ENCODE measurements at places on chromosomes 2 and 18.
A peak's percentile ranks its signal among the peaks of the same experiment; 100 is the strongest.

GRCh38 chr2:149422337-149422990 lies 92.1 kb downstream of the LYPD6 start:
- no peak for DNase-seq

DNA sequence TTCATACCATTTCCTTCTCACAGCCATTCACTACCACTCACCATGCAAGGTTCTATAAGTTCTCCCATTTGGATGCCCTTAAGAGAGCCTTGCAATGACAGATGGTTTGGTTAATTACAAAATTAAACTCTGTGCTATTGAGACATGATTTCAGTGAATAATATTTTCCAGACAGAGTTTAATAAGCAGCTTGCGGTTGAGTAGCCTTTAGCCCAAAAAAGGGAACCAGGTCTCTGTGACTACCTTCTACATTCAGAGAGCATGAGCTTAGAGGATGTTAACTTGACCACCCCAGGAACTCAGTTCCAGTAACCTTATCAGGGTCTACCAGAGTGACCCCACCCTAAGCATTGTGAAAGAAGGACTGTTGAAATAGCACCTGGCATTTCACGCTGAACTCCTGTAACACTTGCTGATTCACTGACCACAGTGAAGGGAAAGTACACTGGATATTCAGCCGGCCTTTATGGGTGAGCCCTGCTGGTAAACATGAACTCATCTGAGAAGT lies 1173.1 kb upstream of the ZEB2 start:
- no peak for DNase-seq

GRCh38 chr2:241818943-241819270 lies 9.9 kb downstream of the NEU4 start:
- DNase-seq: no peak

DNA sequence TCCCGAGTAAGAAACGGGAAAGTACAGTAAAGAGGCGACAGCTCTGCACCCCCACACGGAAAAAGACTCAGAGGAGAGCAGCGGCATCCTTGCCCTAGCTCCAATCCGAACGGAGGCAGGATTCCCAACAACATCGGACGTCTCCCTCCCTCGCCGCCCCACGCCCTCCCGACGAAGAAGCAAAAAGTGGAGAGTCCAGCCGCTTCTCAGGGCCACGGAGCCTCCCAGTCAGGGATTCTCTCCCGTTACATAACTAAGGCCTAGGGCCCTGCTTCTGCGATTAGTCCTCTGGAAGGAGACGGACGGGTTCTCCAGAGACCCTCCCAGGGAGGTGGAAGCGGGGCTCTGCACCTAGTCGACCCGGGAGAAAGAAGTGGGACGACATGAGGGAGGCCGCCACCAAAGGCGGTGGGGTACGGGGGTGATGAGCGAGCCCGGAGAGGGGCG lies 587 bp downstream of the SUMO1 start:
- DNase-seq: no peak

DNA sequence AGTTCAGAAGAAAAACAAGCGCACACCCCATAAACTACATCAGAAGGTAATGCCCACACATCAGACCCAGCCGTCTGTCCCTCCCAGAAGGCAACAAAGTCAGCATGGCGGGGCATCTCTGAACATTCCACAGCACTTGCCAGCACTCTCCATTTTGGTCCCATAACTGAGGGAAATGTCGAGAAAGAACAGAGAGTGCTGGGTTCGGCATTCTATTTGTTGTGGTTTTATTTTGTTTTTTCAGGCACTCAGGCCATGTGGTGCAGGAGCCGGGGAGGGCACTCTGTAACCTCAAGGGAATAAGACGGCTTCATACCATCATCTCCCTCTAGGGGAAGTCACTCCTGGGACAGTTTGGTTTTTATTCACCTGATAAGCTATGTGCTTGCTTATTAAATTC lies 156.0 kb downstream of the SEPTIN10 start:
- no peak for DNase-seq

DNA sequence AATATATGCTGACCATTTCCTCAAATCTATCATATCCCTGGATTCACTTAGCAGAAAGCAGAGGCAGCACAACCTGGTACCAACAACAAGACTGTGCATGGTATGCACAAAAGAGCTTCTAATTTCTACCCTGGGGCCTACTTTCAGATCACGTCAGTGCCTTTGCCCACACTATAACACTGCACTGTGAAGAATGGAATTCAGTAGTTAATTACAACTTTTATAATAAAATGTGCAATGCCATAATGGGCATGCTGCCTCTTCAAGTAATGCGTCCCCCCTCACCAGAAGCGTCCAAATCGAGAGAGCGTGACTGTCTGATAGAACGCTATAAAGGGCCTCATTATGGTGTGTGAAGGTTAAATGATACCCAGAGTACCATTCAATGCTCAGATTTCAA lies 328.1 kb upstream of the PKDCC start:
- no peak for DNase-seq

DNA sequence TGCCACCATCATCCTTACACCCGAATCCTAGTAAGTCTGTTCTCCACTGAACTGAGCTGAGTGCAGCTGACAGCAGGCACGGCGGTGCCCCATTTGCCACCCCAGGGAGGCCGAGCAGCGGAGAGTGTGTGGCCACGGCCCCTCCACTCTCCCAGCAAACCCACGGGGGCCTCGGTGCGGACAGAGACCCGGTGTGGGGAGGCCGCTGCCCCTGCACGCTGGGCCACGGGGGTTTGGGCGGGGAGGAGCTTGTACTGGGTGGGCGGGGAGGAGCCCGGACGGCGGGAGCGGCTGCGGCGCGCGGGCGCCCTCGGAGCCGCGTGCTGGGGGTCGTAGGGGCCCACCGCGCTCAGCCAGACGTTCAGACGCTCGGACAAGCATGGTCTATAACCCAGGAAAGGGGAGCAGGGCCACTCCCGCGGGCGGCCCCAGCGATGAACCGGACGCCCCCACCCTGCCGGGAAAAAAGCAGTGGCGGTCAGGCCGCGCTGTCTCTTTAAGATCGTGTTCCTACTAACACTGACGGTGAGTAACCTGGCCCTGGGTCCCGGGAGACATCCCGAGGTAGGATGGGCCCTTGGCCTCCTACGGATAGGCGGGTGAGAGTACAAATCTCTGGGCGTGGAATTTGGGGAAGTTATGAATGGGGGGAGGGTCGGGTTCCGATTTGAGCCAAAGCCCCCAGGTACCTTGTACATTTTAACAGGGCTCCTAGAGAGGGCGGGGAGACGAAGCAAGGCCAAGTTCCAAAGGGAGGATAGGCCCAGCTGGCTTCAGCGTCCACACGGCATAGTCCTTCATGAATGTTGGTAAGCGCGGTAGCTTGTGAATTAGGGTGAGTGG lies at the start of gene ITPRIPL1:
Gene ITPRIPL1, plus strand, starts transcription at position 277 of the 843 bp plus-strand sequence. Its CDS starts 523 bp downstream, at position 800.
- DNase-seq: no peak

GRCh38 chr18:10386049-10386448 lies 68.4 kb upstream of the APCDD1 start:
- no peak for DNase-seq

DNA sequence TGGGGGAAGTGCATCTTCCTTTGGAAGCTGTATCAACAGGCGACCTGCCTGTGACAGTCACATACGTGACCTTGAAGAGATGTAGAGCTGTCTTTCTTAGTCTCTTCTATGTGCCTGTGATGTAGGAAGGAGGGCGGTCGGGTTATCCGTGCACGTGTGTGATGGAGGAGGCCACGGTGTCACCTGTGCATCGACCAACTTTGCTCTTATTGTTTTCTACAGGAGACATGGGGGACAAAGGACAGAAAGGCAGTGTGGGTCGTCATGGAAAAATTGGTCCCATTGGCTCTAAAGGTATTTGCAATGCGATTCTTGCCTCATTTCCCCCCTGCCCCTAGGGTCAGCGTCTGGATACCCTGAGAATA lies 20.7 kb upstream of the ALLC start:
- no peak for DNase-seq

- DNase-seq: no peak
These were observed 38.6 kb downstream of the RAMP1 start for GRCh38 chr2:237898057-237898414.

DNA sequence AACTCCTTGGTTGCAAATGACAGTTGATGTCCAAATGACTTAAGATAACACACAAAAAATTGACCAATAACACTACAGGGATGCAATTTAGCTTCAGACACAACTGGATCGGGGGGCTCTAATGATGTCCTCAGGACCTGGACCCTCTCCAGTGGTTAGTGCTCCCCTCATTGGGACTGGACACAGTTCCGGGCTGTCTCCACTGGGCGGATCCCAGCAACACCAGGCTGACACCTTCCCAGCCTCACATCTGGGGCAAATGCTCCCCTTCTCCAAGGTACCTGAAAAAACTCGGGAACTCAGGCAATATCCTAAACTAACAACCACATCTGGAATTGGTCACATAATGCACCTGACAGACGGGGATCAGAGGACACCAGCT lies 48.7 kb downstream of the PSMG2 start:
- DNase-seq: no peak

DNA sequence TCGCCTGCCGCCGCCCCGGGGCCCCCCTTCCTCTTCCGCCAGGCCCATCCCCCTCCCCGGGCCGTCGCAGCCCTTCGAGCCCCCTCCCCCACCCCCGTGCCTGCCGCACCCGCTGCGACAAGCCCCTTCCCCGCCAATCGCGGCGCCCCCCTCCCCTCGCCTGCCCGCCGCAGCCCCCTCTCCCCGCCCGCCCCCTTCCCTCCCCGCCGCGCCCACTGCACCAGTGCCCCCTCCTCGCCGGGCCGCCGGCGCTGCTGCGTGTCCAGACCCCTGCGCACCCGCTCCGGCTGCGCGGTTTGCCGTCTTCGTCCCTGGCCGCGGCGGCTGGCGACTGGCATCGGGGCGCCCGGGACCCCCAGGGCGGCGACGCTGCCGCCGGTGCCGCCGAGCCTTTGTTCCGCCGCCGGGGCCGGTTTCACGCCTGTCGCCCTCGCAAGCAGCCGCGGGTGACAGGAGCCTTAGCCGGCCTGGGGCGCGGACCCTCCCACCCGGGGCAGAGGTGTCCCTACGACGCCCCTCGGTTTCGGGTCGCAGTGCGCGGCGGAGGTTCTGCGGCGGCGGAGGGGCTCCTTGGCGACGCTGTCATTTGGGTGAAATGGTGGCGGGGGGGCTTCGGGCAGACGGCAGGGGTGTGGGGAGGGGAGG lies 18.1 kb downstream of the GPC1 start:
- no peak for DNase-seq

DNA sequence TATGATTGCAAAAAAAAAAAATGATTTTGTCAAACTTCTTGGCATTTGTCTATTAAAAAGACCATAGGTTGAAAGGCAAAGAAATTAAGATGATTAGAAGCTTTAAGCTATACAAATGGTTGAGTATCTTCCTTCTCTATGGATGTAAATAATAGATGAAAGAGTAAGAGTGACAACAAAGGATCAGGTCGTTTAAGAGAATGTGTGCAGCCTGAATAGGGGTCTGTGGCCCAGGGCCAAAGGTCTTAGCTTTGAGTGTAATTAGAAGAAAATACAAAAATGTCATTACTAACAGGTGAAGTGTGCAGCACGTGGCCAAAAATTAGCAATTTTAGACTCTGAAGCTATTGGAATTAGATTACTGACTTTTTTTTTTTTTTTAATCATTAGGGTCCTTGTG lies 122.4 kb downstream of the GREB1L start:
- DNase-seq: no peak

DNA sequence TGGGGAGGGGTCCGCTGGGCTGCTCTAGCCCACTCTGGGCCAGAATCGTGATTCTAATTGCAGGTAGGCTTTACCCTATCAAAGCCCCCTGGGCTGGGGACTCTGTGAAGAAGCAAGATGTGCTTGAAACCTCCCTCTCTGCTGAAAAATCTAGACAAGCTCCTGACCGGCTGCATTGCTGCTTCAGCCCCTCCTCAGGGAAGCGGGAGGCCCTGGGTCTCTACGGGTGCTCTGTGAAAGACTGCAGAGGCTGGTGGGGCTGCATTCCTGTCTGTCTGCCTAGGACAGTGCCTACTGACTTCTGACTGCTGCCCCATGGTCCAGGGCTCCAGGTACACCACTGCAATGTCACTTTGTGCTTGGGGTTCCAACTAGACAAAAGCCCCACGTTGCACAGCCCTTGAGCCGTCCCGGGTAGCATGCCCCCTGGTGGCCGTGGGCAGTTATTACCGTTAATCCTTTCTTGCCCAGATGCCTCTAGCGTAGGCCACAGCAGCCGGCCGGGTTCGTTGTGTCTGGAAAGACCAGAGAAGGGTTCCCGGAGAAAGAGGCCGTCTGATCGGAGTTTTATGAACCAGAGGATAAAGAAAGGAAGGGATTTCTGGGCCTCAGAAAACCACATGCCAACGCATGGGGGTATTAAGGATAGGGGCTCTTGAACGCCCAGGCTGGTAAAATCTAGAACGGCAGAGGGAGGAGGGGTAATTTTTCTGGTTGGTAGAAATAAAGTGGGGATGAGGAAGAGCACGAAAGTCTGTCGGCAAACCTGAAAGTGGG lies 15.9 kb upstream of the C1QL2 start:
- peak; percentile 34 for DNase-seq

GRCh38 chr2:75324141-75324540 lies 124.8 kb upstream of the TACR1 start:
- no peak for DNase-seq

- DNase-seq: no peak
These were observed 257.7 kb upstream of the CHAC2 start for GRCh38 chr2:53509831-53510388.

DNA sequence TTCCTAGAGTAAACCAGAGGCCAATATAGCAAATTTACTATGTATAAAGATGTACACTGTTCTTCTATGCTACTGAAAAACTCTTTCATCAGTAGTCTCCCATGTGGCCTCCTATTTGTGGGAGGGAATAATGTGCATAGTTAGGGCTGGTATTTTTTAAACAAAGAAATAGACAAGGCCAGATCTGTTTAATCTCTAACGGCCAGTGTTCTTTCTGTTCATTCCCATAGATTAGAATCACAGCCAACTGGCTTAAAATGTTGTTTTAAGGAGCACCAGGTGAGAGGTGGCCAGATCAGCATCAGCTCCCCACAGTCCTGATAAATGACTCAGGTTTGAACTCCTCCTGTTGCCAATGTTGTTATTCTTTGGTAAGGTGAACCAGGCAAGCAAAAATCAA lies 12.1 kb downstream of the LYPD6 start:
- no peak for DNase-seq

DNA sequence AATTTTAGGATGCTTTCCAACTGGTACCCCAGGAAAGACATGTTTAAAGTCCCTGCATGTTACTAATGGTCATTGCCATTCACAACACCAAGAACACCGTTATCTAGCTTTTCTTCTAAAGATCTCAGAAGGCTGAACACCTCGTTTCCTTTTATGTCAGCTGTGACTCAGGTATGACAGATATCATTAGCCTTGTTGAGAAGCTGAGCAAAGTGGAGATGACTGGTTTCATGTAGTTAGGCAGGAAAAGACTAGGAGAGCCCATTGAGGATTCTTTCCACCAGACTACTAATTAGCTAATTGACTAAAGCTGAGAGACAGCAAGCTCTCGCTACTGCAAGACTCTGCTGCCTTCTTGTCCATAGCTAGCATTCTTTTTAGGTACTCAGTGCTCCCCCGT lies 32.0 kb upstream of the ARL5A start:
- no peak for DNase-seq

DNA sequence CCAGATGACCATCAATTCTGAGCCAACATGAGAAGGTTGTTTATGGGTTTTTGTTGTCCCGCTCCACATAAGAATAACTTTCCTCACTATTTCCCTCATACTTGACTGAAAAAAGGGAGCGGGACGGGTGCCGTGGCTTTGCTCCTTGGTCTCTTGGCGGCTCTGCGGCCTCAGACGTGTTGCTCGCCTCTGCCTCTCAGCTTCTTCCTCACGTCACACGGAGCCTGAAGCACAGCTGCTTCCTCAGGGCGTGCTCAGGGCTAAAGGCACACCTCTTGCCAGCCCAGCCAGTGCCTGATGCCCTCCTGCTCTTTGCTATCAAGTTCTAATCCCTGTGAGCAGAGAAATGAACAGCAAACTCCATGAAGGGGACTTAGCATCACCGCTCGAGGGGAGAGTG lies 17.9 kb upstream of the ID2 start:
- no peak for DNase-seq

GRCh38 chr2:55420439-55420725 lies 726 bp upstream of the CCDC88A start:
- DNase-seq: no peak

Measured in SHP77 treated with DMSO at 0.1 percent for 48 hours (cell line).